ENCODE measurements at places on chromosomes 4 and X.

DNA sequence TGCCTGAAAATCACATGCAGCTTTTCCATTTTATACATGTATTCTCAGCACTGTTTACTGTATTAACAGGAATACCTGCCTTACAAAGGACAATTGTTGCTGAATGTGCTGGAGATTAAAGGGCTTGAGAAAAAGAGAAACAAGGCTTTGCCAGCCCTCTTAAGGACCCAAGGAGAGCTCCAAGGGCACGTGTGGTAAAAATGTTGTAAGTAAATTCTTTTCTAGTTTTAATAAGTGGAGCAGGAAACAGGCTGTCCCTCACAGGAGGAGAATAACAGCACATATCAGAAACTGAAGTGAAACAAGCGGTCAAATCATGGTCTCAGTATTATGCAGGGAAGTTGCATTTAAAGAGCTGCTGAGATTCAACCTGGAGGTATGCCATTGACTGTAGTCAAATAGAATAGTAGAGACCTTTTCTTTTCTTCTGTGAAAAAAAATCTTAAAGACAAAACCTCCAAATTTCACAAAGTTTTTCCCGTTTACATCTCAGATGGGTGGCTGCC, 18.5 kb downstream of the IGFBP7 start:
- no peak for DNase-seq

GRCh38 chr4:5503336-5503936, 204.9 kb downstream of the EVC2 start:
- DNase-seq = no peak

GRCh38 chrX:13515211-13515930, 54.0 kb upstream of the EGFL6 start:
- DNase-seq = no peak

DNA sequence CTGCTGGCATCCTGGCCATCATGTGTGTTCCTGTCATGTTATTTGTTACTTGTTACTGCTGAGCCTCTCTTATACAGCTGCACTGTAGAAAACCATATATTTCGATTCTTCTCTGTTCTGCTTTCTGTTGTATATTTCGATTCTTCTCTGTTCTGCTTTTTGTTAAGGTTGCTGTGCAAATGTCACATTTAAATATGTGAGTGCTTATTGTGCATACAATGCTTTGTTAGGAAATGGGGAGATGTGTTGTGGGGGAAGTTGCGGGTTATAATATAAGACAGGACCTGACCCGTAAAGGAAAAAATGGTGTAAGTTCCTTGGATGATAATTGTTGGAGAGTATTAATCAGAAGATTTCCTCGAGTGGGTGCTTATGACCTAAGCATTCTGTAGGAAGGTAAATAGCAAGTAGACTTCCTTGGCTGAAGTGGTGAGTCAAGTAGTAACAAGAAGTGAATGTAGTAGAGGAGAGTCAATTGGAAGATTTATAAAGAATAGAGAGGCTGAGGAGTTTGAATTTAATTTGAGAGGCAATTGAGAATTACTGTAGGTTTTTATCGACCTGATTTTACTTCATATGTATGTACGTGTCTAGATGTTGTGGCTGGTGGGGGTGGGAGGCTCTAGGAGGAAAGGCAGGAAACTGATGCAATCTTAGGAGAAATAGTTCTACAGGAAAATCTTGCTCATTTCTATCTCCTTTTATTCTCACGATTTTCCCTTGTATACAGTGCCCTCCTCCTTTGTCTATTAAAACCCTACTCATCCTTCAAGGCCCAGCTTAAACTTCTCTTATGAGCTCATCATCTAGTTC, 8.5 kb downstream of the OGT start:
- DNase-seq = no peak

DNA sequence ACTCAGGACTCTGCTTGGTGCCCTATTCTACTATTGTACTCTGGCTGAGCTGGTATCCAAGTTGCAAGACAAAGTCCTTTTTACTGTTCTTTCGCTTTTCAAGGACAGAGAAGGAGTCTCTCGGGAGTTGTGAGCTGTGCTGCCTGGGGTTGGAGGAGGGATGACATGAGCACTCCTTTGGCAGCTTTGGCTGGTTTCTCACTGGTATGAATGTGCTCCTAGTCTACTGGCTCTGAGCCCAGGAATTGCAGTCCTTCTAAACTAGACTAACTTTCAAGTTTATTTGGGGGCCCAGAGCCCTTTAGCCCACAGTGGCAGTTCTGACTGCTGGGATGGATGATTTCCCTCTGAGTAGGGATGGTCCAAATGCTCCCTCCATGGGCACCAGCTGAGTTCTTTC, 997.1 kb downstream of the RAB28 start:
- DNase-seq = no peak

GRCh38 chrX:70470850-70471289, 26.2 kb downstream of the DLG3 start:
- no peak for DNase-seq

Measured in caudate nucleus (tissue), 63 donors.